ENCODE measurements at places on chromosomes 1 and 21.

- H3K4me3 ChIP-seq = peak overlapping the region; percentile 67
- DNase-seq = no peak
- H3K27ac ChIP-seq = no peak overlapping the region
- H3K36me3 ChIP-seq = no peaks in the 10 kb centered on the region
- peaks cover 24% of the 10 kb centered on the region for H3K27me3 ChIP-seq
Measured at GRCh38 chr21:42062236-42063022, 8.7 kb upstream of the UMODL1 start.

- H3K4me1 ChIP-seq = peaks cover 6% of the 10 kb centered on the region
- no peaks in the 10 kb centered on the region for H3K36me3 ChIP-seq
- no peak overlapping the region for H3K4me3 ChIP-seq
- no peak overlapping the region for H3K27ac ChIP-seq
- no peaks in the 10 kb centered on the region for H3K27me3 ChIP-seq
Measured at GRCh38 chr1:192476802-192477298, 98.7 kb upstream of the RGS1 start.

GRCh38 chr1:225428881-225429455, 1.1 kb upstream of the LBR start:
- H3K27ac ChIP-seq = peak overlapping the region; percentile 76
- H3K36me3 ChIP-seq = no peaks in the 10 kb centered on the region
- no peaks in the 10 kb centered on the region for H3K27me3 ChIP-seq
- no peak for DNase-seq

DNA sequence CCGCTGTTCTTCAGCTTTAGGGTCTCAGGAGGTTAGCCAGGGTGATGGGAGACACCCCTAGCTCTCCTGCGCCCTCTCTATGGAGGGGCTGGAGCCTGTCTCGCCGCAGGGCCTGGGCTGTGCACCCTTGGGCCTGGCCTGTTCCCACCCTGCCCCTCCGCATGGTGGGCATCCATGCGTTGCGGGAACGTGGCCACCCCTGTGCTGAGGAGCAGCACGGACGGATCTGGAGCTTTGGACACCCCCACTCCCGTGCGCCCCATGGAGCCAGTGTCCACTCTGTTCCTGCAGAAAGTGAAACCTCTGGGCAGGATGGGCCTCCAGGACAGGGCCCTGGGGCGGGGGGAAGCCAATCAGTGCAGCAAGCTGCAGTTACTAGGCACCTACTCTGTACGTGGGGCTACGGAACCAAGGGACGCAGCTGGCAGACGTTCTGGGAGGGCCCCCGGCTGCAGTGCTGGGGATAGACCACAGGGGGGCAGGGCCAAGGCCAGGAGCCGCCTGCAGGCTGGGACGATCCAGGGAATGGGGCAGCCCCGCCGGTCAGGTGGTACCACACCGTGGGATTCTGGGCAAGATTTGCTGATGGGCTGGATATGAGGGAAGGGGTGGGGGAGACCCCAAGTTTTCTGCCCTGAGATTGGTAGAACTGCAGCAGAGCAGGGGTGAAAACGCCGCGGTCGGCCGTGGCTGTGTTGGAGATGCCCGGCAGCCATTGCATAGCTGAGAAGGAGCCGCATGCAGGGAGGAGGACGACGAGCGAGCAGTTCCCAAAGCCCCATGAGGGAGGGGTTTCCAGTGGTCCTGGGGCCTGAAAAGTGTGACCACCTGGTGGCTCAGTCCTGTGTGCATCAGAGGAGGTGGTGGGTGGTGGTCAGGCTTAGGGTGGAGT, 43.3 kb downstream of the TP73 start:
- H3K4me1 ChIP-seq = peaks cover 5% of the 10 kb centered on the region
- no peak for DNase-seq
- peak overlapping the region; percentile 23 for H3K4me3 ChIP-seq
- H3K27ac ChIP-seq = no peak overlapping the region
- H3K27me3 ChIP-seq = no peaks in the 10 kb centered on the region
- no peaks in the 10 kb centered on the region for H3K36me3 ChIP-seq

DNA sequence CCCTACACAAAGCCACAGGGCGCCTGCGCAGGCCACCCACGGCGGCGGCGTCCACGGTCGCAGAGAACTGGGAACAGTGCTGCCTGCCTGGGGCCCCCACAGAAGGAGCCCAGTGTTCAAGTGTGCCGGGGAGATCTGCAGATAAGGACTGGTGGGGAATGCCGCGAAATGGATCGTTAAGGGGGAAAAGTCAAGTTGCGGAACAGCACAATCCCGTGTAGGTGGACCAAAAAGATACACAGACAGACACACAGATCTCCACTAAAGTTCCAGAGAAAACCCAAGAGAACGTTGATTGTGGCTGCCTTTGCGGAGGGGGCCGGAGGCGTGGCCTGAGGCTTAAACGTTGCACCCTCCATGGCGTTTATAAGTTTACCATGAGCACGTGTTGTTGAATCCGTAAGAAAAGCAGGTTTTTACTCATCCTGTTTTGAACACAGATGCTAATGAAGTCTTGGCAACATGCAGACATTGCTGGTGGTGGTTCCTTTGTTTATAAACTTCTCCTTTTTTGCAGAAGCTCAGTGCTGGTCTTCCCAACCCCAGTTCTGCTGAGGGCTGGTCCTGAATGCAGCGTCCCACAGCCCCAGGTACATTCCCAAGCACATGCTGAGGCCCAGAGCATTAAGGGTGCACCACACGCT, 4.1 kb downstream of the SPATC1L start:
- no peak overlapping the region for H3K4me3 ChIP-seq
- H3K27me3 ChIP-seq = no peaks in the 10 kb centered on the region
- peak; percentile 49 for DNase-seq
- H3K27ac ChIP-seq = no peak overlapping the region

GRCh38 chr1:174819596-174819995, 180.2 kb upstream of the CACYBP start:
- no peak for DNase-seq
- H3K36me3 ChIP-seq = no peaks in the 10 kb centered on the region
- peaks cover 37% of the 10 kb centered on the region for H3K4me1 ChIP-seq
- no peak overlapping the region for H3K4me3 ChIP-seq
- no peaks in the 10 kb centered on the region for H3K27me3 ChIP-seq
- no peak overlapping the region for H3K27ac ChIP-seq

DNA sequence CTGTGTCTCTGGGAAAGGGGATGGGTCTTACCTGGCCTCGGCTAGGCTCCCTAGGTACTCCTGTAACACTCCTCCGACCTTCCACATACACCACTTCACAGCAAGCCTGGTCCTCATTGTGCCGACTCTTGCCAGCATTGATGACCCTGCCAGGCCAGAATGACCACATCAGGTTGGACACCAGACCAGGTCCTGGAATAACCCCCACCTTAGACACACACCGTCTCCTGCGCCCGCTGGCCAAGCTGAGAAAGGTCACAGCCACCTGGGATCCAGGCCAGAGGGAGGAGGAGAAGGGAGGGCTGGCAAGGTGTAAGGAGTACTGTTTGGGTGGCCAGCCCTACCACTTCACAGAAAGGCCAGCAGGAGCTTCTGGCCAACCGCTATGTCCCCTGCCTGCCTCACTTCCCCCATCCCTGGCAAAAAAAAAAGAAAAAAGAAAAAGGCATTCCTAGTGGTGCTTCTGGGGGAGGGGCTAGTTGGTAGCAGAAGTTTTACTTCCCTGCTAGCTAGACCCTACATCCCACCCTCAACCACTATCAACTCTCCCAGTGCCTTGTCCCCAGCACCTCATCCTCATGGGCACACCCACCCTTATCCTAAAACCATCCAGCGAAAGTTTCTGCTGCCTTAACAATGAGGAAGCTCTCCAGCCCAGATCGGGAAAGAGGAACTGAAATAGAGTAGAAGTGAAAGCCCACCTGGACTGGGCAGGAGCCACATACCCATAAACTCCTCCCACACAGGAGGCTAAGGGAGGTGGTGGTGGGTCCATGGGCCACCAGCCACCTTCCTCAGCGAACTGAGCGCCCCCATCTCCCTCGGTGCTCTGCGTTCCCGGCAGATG, 1.4 kb downstream of the PPM1J start:
- peaks cover 15% of the 10 kb centered on the region for H3K4me1 ChIP-seq
- DNase-seq = no peak
- no peaks in the 10 kb centered on the region for H3K27me3 ChIP-seq
- no peaks in the 10 kb centered on the region for H3K36me3 ChIP-seq
- no peak overlapping the region for H3K27ac ChIP-seq
- peak overlapping the region; percentile 64 for H3K4me3 ChIP-seq

GRCh38 chr1:16385659-16386453, 18.8 kb downstream of the SZRD1 start:
- peak overlapping the region; percentile 16 for H3K27ac ChIP-seq
- peaks cover 67% of the 10 kb centered on the region for H3K4me1 ChIP-seq
- H3K4me3 ChIP-seq = peak overlapping the region; percentile 77

DNA sequence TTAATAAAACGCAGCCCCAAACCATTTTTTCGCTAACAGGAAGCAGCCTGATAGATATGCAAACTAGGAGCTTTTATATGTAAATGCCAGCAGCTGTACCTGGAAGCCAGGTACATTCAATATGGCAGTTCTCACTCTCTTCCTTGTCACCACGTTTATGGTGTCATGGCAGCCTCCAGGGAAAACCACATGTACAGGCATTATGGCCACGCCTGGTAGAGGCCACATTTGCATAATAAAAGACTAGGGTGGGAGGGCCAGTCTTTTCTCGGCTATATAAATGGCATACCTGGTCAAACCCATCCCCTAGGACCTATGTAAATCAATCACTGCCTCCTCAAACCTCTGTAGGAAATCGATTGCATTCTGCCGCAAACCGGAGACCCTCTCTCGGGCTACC, 247.5 kb downstream of the NEGR1 start:
- no peak for DNase-seq
- H3K36me3 ChIP-seq = no peaks in the 10 kb centered on the region
- no peaks in the 10 kb centered on the region for H3K27me3 ChIP-seq
- no peak overlapping the region for H3K27ac ChIP-seq
- H3K4me3 ChIP-seq = no peak overlapping the region

DNA sequence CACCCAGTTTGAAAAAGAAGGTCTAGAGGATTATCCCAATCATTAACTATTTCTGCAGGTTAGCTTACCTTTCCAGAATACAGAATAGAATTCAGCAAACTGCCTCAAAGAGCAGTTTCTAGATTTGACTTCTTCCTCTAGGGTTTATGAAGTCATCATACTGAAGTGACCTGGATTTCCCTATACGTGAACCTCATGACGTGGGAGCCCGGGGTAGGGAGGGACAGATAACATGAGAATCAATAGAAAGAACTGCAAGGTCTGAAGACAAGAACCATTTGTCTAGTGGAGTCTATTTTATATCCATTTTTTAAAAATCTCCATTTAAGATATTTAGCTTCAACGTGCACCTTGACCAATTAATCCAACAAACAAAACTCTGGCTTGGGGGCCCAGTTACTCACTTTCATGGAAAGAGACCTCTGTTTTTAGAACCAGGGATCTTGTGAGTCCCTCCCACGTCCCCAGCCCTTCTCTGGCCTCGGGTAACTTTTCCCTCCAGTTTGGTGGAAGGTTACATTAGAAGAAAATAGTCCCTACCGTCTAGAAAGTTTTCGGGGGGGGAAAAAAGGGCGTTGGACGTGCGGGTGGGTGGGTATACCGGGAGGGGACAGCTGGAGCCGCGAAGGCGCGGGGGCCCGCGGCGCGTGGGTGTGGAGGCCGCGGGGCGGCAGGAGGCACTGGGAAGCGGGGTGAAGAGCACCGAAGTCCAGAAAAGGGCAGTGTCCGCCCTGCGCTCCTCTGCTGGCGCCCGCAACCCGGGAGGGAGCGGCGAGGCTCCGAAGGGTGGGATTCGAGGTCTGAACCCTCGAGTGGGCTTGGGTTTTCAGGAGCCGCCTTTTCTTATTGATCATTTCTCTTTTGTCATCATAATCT, 13.8 kb upstream of the POGZ start:
- peaks cover 3% of the 10 kb centered on the region for H3K4me1 ChIP-seq
- H3K27ac ChIP-seq = no peak overlapping the region
- peak overlapping the region; percentile 65 for H3K4me3 ChIP-seq
- DNase-seq = peak; percentile 26
- peaks cover 9% of the 10 kb centered on the region for H3K27me3 ChIP-seq
- H3K36me3 ChIP-seq = no peaks in the 10 kb centered on the region

DNA sequence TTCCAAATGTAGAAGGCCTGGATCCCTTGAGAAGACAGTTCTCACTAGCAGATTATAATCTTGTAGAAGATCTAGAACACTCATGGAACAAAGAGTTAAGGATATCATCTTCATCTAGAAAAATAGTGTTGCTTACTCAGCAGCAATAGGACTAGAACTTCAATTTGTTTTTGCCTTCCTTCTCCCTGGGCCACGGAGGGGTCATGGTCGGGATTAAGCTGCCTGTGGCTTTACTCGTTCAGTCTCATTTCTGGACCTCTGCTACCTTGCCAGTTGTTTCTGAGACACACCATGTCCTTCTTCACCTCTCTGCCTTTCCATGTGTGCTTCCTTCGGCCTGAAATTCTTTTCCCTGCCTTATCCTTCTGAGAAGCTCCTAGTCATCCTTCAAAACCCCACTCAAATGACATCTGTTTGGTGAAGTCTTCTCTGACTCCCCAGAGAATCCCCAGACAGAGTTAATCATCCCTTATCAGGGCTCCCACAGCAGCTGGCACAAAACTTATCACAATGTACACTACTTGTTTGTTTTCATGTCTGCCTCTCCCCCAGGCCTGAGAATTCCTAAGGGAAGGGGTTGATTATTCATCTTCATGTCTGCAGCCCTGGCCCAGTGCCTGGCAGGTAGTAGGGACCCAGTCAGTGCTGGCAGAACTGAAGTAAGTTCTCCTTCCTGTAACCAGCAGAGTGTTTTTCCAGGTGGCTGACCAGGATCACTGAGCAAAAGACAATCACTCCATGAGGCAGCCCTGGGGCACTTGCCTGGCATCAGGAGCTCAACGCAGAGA, 15.5 kb upstream of the SNX27 start:
- peaks cover 5% of the 10 kb centered on the region for H3K27me3 ChIP-seq
- no peak overlapping the region for H3K4me3 ChIP-seq
- H3K36me3 ChIP-seq = no peaks in the 10 kb centered on the region
- no peak for DNase-seq

DNA sequence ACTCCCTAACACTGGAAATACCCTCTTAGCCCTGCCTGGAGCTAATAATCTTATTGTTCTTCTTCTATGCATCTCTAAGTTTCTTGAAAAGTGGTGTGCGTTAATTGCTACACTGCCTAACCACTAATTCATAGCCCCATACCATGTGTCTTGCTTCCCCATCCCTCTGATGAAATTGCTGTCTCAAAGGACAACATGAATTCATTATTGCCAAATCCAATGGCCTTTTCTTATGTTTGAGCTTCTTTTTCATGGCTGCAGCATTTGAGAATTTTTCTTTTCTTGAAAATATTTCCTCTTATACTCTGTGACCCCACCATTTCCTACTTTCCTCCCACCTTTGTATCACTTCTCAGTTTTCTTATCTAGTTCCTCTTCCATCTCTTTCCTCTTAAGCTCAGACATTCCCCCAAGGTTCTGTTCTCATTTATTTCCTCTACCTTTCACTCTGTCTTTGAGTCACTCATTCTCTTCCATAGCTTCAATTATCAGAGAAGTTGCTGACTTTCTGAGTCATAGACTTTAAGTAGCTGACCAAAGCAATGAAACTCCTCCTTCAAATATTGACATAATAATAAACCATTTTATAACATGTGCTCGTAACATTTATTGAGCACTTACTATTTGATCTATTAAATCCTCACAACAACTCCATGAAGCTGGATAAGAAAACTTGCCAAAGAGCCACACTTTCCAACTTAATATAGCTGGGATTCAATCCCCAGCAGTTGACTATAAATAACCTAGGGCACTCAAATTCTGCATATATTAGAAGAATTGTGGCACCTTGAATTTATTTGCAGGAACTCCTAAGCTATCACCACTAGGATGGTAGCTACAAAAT, 35.5 kb upstream of the ATP6V1G3 start:
- H3K36me3 ChIP-seq = peaks cover 1% of the 10 kb centered on the region
- peak overlapping the region; percentile 15 for H3K27ac ChIP-seq
- peaks cover 11% of the 10 kb centered on the region for H3K4me1 ChIP-seq
- no peaks in the 10 kb centered on the region for H3K27me3 ChIP-seq
- no peak for DNase-seq
